ENCODE measurements at places on chromosomes 4 and X.

GRCh38 chrX:34563804-34564203 lies 93.3 kb downstream of the TMEM47 start:
- no peak for DNase-seq

- DNase-seq = peak; percentile 58
These were observed 132.3 kb downstream of the ZNF330 start for GRCh38 chr4:141352909-141353525.

GRCh38 chrX:20325786-20326388 lies 59.2 kb upstream of the RPS6KA3 start:
- no peak for DNase-seq

DNA sequence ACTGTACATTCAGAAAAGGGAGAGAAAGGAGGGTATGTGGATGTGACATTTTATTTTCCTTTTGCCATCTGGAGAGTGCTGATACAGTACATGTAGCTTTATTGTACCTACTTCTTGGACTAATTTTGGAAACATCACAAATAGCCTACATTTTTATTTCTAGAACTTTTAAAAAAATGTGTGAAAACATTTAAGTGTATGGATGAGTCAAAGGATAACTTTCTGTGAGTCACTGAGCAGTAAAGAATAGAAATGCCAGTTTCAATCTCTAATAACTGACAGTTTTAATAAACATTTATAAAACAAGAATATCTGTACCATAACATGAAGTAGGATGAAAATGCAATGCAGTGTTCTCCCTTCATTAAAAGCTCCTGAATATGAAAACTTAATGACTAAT lies 374.4 kb upstream of the NWD2 start:
- DNase-seq = no peak

- DNase-seq = no peak
These were observed 35.9 kb downstream of the DCAF8L2 start for GRCh38 chrX:27626066-27626465.

DNA sequence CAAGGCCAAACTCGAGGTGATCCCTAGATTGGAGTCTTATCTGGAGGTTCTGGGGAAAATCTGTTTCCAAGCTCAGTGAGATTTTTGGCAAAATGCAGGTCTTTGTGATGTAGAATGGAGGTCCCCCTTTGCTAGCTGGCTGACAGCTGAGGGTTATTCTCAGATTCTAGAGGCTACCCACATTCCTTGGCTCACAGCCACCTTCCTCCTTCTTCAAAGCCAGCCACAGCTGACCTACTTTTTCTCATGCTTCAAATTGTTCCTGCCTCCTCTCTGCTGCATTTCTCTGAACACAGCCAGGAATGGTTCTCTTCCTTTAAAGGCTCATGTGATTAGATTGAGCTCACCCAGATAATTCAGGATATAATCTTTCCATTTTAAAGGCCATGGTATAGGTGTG lies 86.9 kb downstream of the VCX3A start:
- DNase-seq = no peak

GRCh38 chr4:80309294-80310004 lies 26.1 kb upstream of the CFAP299 start:
- peak; percentile 77 for DNase-seq

DNA sequence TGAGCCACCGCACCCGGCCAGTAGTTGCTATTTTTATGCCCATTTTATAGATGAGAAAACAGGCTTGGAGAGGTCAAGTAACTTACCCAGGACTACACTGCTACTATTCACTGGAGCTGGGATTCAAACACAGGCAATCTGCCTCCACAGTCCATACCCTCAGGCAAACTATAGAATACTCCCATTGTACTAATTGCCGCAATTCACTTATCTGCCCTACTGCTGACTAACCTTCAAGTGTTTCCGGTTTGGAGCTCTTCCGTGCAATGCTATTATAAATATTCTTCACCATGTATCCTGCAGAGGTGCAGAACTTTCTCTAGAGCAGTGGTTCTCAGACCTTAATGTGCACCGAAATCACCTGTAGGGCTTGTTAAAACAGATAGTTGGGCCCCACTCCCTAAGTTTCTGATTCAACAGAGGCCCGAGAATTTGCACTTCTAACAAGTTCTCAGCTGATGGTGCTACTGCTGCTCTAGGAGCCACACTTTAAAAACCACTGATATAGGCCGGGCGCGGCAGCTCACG lies 1.9 kb upstream of the G3BP2 start:
- no peak for DNase-seq

GRCh38 chr4:165164257-165164656 lies 43.1 kb upstream of the KLHL2 start:
- DNase-seq = no peak

DNA sequence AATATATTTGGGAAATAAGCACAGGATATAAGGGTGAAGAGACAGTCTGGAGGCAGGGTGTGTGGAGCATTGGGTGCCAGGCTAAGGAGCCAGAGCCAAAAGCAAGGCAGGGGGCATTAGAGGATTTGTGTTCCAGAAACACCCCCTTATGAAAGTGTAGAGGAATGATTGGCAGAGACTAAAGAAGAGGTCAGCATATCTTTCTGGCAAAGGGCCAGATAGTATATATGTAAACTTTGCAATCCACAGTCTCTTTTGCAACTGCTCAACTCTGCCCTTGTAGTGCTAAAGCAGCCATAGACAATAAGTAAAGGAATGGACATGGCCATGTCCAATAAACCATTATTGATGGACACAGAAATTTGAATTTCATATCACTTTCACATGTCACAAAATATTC lies 3.6 kb upstream of the SLC9A6 start:
- DNase-seq = no peak

- no peak for DNase-seq
These were observed 17.0 kb downstream of the LAMP2 start for GRCh38 chrX:120452131-120452530.

DNA sequence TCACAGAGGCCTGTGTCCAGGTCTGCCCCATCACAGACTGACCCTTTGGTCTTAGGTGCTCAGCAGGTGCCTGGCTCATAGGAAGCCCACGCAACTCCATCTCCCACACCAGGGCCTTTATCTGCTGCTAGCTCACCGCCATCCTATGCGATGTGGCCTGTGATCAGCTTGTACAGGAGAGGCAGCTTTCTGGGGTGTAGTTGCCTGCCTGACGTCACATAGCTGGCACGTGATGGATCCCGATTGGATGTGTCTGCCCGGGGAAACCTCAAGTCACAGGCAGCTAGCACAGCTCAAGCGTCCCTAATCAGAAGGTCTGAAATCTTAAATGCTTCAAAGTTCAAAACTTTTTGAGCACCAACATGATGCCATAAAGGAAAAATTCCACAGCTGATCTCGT lies 41.2 kb upstream of the CLDN34 start:
- no peak for DNase-seq

- DNase-seq = no peak
These were observed 41.9 kb upstream of the PARM1 start for GRCh38 chr4:74891037-74891436.

- no peak for DNase-seq
These were observed 47.1 kb downstream of the FAM193A start for GRCh38 chr4:2583517-2583916.

- no peak for DNase-seq
These were observed 949.7 kb upstream of the TENM3 start for GRCh38 chr4:181293541-181293940.

GRCh38 chr4:126071346-126072333 lies 756.9 kb downstream of the FAT4 start:
- DNase-seq = peak; percentile 42

DNA sequence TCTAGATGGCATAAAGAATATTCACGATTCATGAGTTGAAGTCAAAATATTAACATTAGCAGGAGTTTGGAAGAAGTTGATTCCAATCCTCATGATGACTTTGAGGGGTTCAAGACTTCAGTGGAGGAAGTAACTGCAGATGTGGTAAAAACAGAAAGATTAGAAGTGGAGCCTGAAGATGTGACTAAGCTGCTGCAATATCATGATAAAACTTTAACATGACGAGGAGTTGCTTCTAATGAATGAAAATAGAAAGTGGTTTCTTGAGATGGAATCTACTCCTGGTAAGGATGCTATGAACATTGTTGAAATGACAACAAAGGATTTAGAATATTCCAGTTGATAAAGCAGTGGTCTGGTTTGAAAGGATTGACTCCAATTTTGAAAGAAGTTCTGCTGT lies 70.1 kb upstream of the TMLHE start:
- no peak for DNase-seq

DNA sequence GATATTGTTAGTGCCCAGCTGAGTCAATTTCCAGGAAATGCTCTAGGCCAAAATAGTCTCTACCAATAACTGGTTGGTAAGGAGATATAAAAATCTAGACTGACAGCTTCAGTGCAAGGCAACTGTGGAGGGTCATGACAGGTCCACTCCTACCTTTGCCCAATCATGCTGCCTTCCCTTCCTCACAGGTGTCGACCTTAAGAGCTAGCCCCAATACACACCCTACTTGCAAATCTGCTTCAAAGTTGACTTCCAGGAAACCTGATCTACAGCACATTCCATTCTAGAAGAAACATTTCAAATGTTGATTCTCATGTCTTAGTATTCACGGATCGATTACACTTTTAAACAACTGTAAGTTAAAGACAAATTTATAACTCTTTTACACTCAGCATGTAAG lies 1455.5 kb downstream of the TECRL start:
- DNase-seq = no peak

GRCh38 chrX:9656871-9657270 lies 108.8 kb downstream of the GPR143 start:
- no peak for DNase-seq

DNA sequence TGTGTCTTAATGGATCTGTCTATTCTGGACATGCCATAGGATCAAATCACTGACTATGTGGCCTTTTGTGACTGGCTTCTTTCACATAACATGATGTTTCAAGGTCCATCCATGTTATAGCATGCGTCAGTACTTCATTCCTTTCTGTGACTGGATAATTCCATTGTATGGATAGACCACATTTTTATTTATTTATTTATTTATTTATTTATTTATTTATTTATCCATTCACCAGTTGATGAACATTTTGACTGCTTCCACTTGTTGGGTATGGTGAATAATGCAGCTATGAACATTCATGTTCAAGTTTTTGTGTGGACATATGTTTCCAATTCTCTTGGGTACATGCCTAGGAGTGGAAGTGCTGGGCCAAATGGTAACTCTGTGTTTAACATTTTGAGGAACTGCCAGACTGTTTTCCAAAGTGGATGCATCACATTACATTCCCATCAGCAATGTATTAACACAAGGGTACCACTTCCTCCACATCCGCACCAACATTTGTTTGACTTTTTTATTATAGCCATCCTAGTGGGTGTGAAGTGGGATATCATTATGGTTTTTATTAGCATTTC lies 14.0 kb downstream of the RTL5 start:
- DNase-seq = no peak

DNA sequence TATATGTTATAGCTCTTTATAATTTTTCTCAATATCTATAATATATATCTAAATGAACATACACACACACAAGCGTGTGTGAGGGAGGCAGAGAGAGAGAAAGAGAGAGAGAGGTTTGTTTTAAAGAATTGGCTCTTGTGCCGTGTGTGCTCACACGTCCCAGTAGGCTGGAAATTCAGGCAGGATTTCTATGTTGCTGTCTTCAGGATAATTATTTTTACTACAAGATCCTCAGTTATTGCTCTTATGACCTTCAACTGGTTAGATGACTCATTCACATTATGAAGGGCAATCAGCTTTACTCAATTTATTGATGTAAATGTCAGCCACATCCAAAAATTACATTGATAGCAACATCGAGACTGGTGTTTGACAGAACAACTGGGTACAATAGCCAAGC lies 1520.7 kb upstream of the PCDH7 start:
- no peak for DNase-seq

- DNase-seq = no peak
These were observed 55.0 kb downstream of the PRPS1 start for GRCh38 chrX:107683124-107683895.

GRCh38 chr4:56772134-56772533 lies 49.4 kb downstream of the SPINK2 start:
- DNase-seq = no peak

- no peak for DNase-seq
These were observed 157.6 kb downstream of the ATRX start for GRCh38 chrX:77628294-77629025.

DNA sequence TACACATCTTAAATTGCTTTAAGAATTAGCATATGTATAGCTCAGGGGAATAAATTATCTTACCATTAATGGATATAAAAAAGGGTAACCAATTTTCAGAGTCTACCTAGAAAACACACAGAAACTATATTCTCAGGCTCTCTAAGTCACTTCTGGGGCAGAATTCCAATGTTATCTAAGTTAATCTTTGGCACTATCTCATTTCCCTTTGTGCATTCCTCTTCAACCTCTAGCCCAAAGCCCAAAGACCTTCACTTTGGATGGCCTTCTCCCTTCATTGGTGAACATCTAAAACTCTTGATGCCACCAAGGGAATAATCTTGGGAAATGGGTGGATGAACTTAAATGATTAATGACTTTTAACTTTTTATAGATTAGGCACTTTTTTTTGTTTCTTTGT lies 108.3 kb downstream of the APBB2 start:
- no peak for DNase-seq

- DNase-seq = no peak
These were observed 53.0 kb upstream of the MMAA start for GRCh38 chr4:145566086-145566708.

- DNase-seq = no peak
These were observed 231.7 kb upstream of the AFF2 start for GRCh38 chrX:148268673-148269072.

DNA sequence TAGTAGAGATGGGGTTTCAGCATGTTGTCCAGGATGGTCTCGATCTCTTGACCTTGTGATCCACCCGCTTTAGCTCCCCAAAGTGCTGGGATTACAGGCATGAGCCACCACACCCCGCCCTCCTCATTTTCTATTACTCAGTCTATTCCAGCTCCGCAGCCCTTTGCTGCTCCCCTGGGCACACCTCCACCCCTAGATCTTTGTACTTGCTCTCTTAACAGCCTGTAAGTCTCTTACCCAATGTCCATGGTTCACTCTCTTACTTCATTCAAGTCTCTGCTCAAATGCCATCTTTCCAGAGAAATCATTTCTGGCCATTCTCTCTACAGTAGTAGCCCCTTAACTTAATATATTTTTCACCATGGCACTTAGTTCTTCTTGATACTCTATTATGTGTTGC lies 64.7 kb downstream of the LDB2 start:
- no peak for DNase-seq

DNA sequence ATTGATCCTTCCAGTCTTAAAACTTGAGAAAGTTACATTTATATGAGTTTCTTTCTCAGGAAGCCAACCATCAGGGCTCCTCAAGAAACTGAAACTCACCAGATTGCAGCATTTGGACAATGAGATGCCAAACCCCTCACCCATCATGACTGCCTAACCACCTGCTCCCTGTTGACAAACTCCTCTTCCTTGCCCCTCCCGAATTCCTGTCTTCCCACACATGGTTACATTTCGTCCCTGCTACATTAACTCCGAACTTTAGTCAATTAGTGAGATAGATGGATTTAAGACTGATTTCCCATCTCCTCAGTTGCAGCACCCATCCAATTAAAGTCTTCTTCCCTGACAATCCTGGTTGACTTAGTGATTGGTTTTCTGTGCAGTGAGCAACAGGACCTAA lies 118.7 kb downstream of the ZNF330 start:
- no peak for DNase-seq

- no peak for DNase-seq
These were observed 43.7 kb downstream of the NLGN4X start for GRCh38 chrX:6184900-6185515.

GRCh38 chrX:48498374-48498809 lies 10.4 kb upstream of the PORCN start:
- DNase-seq = no peak

- no peak for DNase-seq
These were observed 948.7 kb downstream of the PCDH18 start for GRCh38 chr4:136583567-136583966.

- peak; percentile 21 for DNase-seq
These were observed 79.2 kb downstream of the MTMR1 start for GRCh38 chrX:150772150-150772970.

- peak; percentile 2 for DNase-seq
These were observed 736.1 kb upstream of the ADGRL3 start for GRCh38 chr4:60463857-60464502.
